ENCODE measurements at places on chromosomes 2 and 18.

DNA sequence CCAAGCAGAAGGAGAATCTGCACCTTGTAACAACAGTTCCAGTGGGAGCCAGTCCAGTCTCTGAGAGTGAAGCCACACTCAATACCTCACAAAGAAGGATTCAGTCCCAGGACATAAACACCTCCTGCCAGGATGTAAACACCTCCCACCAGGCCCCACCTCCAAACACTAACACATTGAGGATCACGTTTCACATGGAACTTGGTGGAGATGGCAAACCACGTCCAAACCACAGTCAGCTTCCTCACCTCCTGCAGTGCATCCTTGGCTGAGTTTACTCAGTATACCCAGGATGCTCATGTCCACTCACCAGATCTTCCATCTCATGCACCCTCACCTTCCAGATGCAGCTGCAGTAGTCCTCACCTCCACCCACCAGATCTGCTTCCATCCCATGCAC is 37.8 kb upstream of the TMEM18 start:
- DNase-seq: no peak

DNA sequence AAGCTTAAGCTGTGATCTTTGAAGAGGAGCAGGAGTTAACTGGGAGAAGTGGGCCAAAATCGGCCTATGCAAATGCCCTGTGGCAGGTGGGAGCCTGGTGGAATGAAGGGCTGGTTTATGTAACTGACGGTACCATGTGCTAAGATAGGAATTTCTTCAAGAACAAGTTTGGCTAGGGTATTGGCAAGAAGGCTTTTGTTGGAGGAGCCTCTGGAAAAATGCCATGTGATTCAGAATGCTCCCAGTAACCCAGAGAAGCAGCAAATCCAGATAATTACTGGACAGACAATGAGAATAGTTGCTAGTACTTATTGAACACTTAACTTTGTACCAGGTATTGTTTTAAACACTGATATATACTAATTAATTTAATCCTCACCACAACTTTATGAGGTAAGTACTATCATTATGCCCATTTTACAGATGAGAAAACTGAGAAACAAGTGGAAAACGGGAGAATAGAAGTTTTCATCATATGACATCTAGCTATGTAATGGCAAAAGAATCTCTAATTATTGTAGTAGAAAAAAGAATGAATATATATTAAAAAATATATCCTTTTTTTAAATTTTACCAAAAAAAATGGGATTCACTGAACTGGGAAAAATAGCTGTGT is 9.1 kb upstream of the FAM124B start:
- DNase-seq: no peak

DNA sequence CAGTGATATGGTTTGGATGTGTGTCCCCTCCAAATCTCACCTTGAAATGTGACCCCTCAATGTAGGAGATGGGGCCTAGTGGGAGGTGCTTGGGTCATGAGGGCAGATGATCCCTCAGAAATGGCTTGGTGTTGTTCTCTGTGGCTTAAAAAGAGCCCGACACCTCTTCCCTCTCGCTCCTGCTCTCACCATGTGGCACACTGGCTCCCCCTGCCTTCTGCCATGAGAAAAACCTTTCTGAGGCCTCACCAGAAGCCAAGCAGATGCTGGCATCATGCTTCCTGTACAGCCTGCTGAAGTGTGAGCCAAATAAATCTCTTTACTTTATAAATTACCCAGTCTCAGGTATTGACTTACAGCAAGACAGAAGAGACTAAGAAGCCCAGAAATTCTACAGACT is 357.1 kb downstream of the NRXN1 start:
- DNase-seq: no peak

DNA sequence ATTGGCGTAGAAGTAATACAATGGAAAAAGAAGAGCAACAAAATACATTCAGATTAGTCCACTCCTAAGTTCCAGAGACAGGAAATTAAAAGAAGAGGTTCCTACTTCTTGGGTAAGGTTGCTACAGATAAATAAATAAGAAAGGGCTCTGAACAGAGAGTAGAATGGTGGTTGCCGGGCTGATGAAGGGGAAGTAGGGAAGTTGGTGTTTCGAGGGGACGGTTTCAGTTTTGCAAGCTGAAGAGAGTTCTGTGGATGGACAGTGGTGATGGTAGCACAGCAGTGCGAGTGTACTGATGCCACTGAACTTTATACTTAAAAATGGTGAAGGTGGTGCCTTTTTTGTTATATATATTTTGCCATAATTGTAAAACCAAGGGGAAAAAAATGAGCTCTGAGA is 48.2 kb downstream of the CABYR start:
- no peak for DNase-seq

- no peak for DNase-seq
These were observed 173.5 kb downstream of the CDH2 start for GRCh38 chr18:28003451-28003850.

GRCh38 chr2:162490052-162490717 is 146.3 kb downstream of the GCA start:
- DNase-seq: no peak

DNA sequence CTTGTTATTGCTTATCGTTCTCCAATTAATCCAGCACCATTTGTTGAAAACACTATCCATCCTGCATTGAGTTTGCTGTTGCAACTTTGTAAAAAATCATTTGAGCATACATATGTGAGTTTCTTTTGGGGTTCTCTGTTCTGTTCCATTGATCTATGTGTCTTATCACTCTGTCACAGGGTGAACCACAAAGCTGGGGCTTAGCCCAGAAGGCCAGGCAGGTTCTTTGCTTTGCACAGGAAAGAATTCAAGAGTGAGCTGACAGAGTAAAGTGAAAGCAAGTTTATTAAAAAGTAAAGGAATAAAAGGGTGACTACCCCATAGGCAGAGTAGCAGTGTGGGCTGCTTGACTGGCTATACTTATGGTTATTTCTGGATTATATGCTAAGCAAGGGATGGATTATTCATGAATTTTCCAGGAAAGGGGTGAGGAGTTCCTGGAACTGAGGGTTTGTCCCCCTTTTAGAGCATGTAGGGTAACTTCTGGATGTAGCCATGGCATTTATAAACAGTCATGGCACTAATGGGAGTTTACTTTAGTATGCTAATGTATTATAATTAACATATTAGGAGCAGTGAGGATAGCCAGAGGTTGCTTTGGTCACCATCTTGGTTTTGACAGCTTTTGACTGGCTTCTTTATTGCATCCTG is 46.8 kb downstream of the RNF138 start:
- DNase-seq: no peak

DNA sequence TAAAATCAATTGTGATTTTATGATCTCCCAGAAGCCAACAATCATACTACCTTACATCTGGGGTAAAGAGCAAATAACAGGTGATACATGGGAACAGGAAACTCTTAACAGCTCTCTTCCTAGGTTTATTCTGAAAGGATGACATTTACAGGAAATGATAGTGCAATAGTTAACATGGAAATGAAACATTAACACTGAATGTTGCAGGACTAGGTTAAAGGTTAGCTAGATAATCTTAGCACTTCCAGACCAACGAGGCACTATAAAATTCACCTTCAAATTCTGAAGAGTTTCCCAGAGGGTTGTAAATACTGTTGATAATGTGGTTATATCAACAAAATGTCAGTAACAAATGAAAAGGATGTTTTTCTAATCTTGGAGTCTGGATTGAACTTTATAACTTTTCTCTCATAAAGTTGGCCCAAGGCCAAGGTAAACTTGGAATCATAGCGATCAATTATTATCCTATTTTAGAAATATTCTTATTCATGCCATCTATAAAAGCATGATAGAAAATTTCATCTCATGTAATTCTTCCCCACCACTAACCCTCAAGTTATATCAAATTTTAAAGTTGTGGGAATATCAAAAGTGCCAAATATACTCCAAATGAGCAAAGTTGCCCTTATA is 32.9 kb upstream of the GCG start:
- no peak for DNase-seq

GRCh38 chr2:25483607-25484266 is 142.0 kb upstream of the DNMT3A start:
- DNase-seq: no peak

DNA sequence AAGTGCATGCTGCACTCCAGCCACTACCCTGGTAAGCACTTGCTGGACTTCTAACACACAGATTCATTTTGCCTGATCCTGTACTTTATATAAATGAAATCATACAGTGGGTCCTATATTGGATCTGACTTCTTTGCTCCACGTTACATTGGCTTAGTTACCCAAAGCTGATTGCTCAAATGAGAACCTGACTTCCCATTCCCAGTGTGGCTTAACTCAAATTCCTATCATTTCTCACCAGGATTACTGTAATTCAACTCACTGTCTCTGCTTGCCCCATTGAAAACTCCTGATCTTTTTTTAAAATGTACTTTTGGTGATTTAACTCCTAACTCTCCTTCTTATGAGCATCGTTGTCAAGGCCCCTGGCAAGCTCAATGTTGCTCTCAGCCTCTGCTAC is 1.4 kb downstream of the RSAD2 start:
- no peak for DNase-seq

DNA sequence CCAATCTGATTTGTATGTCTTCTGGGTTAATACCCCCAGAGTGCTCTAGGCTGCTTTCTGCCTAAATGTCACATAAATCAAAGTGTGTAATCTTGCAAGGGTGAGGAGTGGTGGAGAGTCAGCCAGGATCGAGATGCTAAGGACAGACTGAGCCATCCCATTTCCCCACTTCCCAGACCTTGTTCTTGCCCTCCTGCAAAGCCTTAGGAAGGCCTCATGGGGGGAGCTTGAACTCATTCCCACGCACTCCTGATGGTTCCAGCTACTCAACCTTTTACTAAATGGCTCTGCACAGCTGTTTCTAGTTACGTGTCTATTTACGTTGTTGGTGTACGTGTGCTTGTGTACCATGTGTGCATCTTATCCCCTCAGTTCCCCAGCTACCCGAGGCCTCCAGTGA is 423.6 kb upstream of the TNP1 start:
- no peak for DNase-seq

DNA sequence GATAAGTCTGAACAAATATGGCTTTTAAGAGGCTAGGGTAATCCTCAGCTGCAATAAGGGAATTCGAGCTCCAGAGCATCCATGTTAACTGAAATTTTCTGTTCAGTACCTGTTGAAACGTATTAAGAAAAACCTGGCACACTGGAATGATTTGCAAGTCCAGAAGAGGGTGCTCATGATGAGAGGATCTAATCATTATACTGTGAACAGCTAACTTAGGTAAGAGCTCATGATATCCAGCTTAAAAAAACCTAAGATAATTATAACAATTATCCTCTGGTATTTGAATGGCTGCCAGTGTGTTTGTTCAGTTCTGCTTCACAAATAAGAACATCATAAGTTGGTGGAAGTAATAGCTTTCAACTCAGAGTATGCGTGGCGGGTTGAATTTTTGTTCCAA is 1118.3 kb upstream of the DDX18 start:
- no peak for DNase-seq

- no peak for DNase-seq
These were observed 57.5 kb upstream of the ST8SIA5 start for GRCh38 chr18:46814399-46814798.

DNA sequence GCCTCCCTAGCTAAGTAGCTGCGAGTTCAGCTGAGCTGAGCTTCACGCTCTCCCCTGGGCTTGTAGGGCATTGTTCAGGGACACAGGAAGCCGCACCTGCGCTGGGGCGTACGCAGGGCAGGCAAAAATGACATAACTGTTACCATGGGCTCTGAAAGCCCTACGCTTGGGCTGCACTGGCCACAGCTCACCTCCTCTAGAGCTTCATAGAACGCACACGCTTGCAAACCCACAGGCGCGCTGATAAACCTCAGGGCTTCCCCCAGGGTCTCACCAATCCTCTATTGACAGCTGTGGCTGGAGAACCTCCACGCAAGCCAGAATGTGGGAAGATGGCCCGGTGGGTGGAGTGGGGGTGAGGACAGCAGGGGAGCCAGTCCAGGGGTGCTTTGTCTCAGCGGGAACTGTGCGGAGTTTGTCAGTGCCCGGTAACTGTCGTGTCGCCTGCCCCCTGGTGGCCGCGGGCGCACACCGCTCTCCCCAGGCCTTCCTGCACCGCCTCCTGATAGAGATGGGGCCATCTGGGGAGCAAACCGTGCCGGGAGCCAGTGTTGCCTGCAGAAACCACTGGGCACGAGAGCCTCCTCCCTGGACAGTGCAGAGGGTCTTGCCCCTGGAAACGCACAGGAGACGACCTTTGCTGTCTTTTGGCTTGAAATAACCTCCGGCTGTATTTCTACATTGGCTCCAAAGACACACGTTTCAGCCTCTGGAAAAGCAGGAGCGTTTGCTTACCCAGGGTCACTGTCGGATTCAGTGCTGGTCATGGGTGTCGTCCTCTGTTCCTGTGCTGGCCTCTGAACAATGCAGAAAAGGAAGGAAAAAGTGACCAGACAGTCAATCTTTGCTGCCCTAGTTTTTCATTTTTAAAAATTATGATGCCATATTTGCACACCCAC is 17.0 kb upstream of the CIDEA start:
- no peak for DNase-seq

GRCh38 chr2:167924556-167924955 is 322.8 kb downstream of the STK39 start:
- DNase-seq: no peak

- DNase-seq: no peak
These were observed 3.6 kb upstream of the TSPYL6 start for GRCh38 chr2:54259413-54260240.

DNA sequence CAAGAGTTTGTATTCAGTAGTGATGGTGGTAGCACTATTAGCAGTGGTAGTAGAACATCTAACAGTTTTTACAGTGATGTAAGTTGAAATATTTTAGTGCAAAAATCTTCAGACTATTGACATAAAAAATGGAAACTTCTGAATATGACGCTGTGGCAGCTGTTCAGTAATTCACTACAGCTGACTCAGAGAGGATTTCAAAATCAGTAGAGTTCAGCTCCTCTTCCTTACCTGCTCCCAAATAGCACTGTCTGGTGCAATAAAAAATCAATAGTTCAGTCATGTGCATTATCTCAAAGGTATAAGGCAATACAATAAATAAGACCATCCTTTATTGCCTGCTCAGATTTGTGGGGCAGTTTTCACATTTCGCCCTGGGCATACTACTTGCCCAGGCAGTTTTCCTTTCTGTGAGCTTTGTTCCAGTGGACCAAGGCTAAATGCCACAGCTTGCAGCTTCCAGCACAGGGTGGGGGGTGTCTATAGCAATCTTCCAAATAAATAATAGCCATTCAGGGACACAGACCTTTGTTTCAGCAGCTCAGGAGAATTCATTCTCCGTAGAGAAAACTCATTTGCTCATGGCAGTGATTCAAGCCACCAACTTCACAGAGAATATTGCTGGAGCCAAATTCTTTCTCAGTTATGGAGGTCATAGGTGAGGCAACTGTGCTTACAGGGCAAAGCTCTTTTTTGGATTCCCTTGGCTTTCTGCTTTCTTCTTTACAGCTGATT is 33.9 kb upstream of the GORASP2 start:
- DNase-seq: no peak

DNA sequence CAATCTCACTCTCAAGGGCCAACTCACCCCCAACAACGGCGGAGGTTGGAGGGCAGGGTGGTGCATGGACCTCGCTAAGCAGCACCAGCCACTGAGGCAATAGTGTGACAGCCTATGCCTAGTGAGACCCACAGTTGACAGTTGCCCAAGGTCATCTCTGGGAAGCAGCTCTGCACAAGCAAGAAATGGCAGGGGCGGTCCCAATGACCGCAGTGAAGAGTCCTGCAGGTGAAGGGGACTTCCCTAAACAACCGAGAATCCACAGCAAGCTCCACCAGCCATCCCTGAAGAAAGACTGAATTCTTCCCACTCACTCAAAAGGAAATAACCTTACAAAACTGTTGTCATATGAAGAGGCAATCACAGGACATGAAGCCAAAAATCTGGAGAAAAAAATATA is 313.4 kb upstream of the ID2 start:
- DNase-seq: no peak

Measured in stimulated activated CD4-positive, alpha-beta T cell treated with anti-CD3 and anti-CD28 coated beads, Interleukin-1b, Interleukin-23, amount 100 ng/mL, for 1 hour (primary cell).